ENCODE measurements at places on chromosomes 12 and 14.
A peak's percentile ranks its signal among the peaks of the same experiment; 100 is the strongest.

DNA sequence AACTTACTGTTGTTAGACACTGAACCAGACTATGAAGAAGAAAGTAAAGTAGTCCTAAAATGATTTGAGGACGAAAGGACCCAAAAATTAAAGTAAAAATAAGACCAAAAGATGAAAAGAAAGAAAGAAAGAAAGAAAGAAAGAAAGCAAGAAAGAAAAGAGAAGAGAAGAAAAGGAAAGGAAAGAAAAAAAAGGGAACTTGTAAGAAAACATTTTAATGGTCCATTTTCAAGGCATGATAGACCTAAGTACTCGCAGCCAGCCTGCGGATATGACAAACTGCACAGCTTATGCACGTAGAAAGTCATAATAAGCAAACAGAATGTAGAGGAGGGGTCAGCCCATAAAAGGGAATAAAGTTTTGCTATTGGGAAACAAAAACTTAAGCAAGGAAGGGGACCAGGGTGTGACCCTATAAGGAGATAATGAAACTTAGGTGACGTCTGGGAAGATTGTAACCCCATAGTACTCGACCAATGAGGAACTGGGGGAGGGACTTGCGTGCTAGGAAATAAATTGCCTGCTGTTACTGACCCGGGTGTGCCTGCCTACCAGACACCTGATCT is 59.7 kb downstream of the APOBEC1 start:
- DNase-seq: no peak

- no peak for DNase-seq
Observed at GRCh38 chr12:55965240-55965639, 602 bp downstream of the PMEL start.

DNA sequence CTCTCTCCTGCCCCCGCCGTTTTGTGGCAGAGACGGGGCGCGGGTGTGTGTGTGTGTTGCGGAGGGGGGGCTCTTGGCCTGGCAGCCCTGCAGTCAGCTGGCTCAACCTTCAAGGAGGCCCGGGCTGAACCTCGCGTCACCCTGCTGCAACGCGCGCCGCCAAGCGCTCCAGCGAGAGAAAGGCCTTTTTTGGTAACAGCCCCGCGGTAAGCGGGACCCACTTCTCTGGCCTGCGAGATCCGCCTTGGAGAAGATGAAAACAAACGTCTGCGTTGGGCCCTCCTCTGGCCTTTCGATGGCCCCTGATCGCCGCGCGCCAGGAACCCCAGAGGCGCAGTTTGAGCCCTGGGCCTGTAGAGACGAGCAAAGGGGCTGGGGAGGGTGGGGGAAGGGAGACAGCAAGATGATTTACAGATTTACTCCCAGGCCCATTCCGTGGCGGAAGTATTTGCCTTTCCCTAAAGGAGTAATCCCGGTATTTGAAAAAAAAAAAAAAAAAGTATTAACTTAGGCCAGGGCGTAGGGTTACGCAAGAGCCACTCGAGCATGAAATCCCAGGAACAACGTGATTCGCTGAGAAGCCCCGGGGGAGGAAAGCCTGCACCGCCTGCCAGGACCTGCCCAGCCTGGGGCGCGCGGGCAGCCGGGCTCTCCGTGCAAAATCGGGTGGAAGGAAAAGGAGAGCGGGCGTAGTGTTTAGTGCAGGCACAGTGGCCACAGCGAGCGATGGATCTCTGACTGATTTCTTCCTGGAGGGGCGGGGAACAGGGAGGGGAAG is 4.5 kb upstream of the IRF2BPL start:
- peak; percentile 89 for DNase-seq

DNA sequence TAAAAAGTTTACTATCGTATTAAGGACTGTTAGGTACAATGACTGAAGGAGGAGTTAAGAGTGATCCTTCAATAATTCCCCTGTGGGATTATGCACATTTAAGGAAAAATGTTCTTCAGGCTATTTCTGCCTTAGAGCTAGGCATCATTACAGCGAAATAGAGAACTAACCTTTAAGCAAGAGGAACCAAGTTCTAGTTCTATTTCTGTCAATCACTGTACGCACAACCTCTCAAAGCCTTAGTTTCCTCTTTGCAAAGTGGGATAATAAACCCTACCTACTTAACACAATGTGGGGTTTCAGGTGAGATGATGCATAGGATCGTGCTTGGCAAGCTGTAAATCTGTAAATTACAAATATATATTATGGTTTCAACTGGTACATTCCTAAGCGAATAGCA is 15.4 kb downstream of the NTF3 start:
- no peak for DNase-seq

GRCh38 chr12:57195611-57196371 is 20.8 kb upstream of the NXPH4 start:
- no peak for DNase-seq

- DNase-seq: no peak
Observed at GRCh38 chr12:124004233-124004875, 31.3 kb downstream of the ZNF664 start.

DNA sequence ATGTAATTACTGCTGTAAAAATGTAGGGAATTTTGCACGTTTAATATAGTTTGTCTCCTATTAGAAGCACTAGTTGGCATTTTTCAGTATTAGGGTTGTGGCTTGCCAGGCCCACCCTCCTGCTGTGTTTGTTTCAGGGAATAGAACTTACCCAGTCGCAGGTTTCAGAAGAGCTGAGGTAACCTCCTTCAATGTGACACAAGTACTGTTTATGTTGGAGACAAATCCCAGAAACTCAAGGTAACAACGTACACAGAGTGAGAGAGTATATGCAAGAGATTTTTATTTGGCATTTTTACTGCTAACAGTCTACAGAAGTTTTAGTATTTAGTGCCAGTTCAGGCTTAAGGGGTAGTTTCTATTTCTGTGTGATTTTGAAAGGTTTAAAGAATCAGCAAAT is 284.3 kb downstream of the RAD51B start:
- no peak for DNase-seq

DNA sequence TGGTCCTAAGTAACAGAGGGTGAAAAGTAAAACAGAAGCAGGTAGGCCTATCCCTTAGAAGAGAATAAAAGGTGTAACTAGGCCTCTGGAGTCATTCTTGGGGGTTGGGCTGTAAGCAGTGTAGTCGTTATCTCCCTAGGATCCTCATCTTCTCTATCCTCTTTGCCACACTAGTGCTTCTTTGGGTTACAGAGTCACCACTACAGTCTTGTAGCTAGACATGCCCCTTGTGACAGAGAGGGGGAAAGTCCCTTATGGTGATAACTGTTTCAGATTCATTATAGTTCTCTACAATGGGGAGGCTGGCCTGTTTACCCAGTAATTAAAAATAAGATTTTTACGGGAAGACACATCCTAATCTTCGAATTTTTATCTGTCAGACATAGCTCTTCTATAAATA is 16.4 kb upstream of the SRP54 start:
- DNase-seq: peak; percentile 43

- no peak for DNase-seq
Observed at GRCh38 chr12:54304187-54304810, 3.5 kb upstream of the NFE2 start.

DNA sequence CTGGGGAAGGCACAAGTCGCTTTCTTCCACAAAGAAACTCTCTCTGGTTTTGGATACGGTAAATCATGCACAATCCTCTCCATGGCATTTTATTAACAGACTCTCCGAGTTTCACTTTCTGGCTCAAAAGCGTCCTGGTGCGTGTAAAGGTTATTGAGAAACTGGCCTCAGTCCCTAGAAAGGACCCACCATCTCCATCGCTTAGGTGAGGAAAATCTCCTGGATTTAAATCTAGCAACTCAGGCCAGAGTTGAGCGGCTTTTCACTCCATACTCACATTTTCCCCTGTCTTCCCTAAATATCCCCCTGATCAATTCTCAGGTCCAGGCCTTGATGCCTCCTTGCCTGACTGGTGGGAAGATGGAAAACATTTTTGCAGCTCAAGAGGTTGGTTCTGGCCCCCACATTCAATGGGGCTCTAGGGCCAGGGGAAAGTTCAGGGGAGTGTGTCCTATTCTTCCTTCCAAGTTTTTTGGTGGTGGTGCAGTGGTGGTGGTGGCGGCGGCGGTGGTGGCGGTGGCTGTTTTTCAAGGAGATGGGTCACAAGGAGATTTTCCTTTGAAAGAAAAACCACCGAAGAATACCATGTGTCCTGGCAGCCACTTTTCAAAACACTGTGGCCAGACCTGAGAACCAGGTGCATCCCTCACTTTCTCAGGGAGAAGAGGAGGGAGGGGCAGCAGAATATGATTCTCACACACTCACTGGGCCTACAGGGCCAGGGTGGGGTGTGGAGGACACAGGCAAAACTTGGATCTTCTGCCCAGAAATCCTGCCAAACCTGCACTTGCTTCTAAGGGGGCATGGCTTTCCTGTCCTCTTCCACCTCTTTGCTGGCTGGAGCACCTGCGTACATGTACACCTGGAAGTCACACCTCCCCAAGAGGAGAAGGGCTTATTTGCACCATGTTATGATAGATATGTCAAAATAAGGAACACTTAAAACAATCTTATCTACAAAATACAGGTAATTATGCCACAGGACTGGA is 46.7 kb upstream of the PNMA1 start:
- DNase-seq: no peak

- DNase-seq: no peak
Observed at GRCh38 chr12:24366514-24366913, 417.0 kb upstream of the SOX5 start.

GRCh38 chr14:39873791-39874190 is 441.6 kb upstream of the FBXO33 start:
- no peak for DNase-seq

GRCh38 chr12:23753628-23754365 is 195.7 kb downstream of the SOX5 start:
- DNase-seq: no peak

- peak; percentile 3 for DNase-seq
Observed at GRCh38 chr12:82359115-82359478, 768 bp downstream of the METTL25 start.

DNA sequence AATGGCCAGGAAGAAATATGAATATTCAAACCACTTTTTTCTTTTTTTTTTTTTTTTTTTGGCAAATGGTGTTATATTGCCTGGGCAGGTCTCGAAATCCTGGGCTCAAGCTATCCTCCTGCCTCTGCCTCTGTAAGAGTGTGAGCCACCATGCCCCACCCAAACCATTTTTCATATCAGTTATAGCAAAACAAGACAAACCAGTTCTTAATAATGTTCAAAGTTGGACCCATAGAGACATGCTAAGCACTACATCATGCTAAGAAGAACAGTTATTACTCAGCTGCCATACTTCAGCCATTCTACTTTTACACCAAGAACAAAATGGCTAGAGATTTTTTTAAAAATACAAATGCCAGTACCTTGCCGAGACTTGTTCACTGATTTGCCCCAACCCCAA is 25.5 kb downstream of the EIF2S1 start:
- DNase-seq: no peak

DNA sequence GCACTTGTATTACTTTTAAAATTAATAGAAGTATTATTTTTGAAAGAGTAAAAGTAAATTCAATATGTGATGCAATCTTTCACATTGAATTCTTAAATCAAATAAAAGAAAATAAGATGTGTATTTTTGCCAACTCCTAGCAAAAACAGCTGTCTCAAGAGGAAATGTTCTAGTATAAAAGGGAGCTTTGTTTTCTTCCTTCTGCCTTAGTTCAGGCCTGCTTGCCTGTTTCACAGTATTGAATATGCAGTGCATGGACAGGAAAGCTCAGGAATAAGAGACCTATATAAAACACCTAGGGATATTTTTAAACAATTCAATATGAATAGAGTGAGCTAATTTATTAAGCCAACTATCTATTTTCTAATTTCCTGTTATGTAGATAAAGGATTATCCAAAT is 294.8 kb upstream of the G2E3 start:
- no peak for DNase-seq

DNA sequence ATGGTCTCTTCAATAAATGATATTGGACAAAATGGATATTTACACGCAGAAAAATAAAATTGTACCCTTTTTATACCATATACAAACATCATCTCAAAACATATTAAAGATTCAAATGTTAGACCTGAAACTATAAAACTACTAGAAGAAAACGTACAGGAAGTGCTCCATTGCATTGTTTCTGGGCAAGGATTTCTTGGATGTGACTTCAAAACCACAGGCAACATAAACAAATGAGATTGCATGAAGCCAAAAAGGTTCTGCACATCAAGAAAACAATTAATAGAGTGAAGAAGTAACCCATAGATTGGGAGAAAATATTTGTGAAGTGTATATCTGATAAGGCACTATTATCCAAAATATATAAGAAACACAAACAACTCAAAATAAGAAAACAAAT is 812.4 kb downstream of the NRXN3 start:
- DNase-seq: no peak

GRCh38 chr14:84028080-84028604 is 1501.8 kb upstream of the FLRT2 start:
- DNase-seq: no peak

DNA sequence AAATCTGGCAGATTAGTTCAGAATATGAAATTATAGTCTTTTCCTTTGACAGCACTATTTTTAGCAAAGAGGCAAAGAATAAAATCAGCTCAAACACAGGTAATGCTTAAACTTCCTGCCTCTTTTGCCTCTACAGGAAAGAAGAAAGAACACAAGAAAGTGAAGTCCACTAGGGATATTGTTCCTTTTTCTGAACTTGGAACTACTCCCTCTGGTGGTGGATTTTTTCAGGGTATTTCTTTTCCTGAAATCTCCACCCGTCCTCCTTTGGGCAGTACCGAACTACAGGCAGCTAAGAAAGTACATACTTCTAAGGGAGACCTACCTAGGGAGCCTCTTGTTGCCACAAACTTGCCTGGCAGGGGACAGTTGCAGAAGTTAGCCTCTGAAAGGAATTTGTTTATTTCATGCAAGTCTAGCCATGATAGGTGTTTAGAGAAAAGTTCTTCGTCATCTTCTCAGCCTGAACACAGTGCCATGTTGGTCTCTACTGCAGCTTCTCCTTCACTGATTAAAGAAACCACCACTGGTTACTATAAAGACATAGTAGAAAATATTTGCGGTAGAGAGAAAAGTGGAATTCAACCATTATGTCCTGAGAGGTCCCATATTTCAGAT is 17.4 kb downstream of the TMPO start:
- DNase-seq: peak; percentile 60

DNA sequence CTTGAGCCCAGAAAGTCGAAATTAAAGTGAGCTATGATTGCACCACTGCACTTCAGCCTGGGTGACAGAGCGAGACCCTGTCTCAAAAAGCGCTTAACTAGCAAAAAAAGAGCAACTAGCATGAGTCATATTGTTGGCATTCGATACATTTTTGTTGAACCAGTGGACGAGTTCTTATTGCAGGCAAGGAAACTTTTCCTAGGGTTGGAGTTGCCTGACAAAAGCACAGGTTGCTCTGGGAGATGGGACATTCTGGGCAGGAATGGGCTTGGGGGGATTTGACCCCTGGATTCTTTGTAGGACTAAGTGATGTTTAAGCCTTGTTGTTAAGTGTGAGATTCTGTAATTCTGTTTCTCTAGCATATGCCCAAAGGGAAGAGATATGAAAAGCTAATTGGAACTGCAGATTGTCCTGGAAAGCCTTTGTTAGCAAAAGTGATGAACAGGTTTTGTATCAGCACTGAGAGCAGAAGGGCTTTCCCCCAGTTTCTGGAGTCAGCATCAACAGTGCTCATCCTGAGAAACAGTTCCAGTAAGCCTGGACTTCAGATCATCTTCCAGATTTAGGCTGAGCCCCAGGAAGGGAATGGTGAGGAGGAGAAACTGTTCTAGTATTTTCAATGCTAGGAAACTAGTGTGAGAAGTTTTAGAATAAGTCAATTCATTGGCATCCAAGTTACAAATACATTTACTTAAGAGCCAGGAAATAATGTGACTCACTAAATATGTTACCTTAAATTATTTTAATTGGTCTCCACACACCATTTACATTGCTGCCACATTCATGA is 123.1 kb downstream of the SRGAP1 start:
- DNase-seq: no peak
